ENCODE measurements at places on chromosomes 12 and 14.

- DNase-seq, result peak; percentile 24
Measured at GRCh38 chr14:55107766-55108554, 21.1 kb upstream of the LGALS3 start.

DNA sequence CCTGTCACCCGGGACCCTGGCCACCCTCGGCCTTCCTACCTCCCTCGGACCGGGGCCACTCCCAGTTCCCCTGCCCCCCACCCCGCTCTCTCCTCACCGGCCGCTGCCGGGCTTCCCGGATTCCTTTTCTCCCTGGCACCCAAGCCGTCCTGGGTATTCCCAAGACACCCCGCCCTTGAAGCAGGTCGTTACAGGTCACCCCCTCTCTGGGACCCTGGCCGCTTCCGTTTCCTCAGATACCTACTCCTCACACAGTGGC lies 493 bp downstream of the NUMB start:
- no peak for DNase-seq

DNA sequence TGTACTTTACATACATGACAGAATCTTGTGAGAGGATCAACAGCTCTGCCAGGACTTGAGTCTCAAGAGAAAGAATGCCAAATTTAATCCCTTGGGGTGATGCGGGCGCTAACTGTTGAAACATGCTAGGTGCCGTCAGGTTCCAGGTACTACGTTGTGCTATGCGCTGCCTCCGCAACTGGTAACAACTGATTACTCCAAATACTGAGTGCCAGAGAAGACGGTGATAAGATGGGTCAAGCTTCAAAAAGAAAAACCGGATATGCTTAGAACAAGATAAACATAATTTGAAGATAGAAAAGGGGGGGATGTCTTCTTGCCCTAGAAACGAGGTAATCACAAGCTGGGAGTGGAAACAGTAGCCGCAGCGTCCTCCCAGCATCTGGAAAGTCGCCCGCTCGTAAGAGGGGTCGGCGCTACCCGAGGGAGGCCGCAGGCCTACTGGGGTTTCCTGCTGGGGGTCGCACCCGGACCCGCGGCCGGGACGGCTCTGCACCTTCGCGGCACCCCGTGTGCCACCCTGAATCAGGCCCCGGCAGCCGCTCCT lies 678 bp downstream of the ZBTB25 start:
- peak; percentile 49 for DNase-seq

GRCh38 chr12:101076921-101077320 lies 133.1 kb downstream of the SLC5A8 start:
- DNase-seq, result no peak

DNA sequence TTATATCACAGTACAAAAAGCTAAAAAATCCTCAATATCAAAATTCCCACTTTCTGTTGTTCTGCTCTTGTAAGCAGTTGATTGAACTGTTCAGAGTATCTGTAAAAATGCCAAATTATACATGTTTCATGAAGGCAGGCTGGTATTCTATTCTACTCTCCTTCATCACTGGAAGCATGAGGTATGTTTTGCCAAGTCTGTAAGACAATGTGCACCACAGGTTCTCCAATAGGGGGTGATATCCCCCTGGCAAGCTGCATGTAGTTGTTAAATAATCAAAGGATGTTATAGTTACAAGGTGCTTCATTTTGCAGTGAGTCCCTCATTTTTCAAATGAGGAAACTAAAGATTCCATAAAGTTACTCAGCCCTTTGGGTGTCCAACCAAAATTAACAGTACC lies 15.1 kb upstream of the NEK9 start:
- DNase-seq, result peak; percentile 36

DNA sequence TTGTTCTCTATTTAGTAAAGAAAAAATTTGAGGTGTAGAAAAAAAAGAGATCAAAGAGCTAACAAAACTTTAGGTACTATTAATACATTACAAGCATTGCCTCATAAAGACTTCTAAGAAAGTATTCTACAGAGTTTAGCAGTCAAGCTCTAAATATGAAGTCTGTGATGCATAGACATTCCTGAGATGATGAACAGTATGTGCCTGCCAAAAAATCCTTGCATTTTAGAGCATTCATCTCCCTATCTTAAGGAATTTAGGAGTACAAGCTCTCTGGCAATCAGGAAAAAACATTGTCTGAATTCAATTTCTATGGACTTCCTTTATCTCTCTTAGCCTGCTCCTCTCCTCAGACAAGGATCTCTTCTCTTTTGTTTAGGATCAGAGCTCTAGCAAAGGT lies 202.6 kb upstream of the LRFN5 start:
- DNase-seq, result no peak

DNA sequence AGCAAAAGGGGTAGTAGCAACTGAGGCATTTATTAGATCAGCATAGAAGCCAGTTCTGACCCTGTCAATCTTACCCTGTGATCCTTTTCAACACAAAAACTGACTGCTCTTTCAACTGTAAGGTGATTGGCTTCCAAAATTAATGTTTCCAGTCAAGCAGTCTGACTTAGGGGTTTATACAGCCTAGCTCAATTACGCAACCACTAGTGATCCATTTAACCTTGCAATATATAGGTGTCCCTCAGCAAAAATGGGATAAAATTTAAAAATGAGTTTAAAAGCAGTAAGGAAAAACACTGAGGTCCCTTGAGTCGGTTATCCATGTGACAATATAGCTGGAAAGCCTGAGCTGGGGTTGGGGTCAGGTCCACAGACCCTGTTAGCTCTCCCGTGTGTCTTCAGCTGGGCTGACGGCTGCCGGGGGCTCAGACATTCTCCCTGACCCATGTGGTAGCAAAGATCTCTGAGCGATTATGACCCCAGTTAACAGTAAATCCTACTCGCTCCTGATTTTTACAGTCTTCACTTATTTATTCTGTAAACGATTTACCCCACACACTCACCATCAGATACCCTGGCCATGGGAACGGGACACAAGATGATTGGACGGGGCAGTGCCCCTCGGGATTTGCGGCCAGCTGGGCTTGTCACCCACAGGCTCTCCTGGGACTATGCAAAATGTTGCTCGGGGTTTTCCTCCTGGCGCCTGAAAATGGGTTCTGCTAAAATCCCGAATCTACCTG lies 16.6 kb downstream of the ADGRD1 start:
- DNase-seq, result no peak

DNA sequence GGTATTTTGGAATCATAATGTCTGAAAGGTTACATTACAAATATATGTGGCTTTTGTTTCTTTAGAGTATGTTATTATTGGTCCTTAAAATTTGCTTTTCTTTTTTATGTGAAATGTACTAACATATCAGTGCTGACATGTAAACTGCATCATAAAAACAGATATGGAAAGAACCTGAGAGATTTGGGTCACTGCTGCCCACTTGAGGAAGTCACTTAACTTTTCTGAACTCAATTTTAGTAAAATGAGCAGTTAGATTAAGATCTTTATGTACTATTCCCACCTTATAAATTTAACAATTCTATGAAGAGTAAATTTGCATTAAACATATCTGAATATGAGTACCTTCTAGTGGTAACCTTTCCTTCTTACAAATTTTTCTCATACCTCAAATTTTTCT lies 7.5 kb downstream of the PTGR2 start:
- no peak for DNase-seq

DNA sequence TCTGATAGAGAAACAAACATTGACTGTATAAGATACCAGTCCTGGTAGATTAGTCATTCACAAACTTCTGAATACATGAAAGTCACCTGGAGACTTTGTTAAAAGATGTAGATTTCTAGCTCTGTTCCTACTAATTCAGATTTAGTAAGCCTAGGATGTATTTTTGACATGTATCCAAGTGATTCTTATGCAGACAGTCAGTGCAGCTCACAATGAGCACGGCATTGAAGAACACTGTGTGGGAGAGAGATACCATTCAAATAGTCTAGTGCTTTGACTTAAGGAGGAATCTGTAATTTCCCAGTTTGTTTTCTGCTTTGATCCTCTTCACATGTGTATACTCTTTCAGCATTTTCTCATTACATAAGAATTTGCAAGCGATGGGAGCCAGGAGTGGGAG lies 68.7 kb upstream of the STXBP6 start:
- no peak for DNase-seq

GRCh38 chr12:55112378-55112875 lies 13.8 kb upstream of the OR9K2 start:
- DNase-seq, result no peak

- no peak for DNase-seq
Measured at GRCh38 chr12:111602348-111602747, 3.2 kb upstream of the ATXN2 start.

GRCh38 chr12:12008931-12009611 lies 61.7 kb upstream of the BCL2L14 start:
- peak; percentile 68 for DNase-seq

DNA sequence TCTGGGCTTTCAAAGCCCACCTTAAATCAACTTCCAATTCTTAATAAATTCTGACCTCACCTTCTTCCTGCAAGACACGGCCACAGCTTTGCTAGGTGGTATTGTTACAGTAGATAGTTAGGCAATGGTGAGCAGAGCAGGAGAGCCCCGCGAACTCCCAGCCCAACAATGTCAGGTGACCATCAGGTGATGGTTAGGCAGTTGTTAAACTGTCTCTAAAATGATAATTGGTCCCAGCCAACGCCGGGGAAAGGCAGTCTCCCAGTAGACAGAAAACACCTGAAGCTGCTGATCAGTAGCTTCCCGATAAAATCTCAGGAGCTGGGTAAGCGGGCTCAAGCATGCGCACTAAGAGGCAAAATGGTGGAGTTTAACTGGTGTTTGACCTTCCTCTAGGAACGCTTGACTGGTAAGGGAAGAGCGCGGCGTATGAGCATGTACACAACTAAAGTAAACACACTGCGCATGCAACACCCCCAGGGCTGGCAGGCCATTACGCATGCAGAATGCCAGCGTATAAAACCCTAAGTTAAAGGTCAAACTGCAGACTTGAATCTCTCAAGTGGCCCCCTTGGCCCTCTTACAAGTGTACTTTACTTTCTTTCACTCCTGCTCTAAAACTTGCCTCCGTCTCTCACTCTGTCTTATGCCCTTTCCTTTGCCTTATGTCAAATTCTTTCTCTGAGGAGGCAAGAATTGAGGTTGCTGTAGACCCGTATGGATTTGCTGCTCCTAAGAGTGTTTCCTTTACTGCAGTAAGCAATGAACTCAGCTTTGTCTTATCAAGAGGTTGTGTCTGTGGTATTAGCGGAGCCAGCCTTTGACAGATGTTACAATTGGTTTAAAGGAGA lies 113.5 kb downstream of the C12orf75 start:
- no peak for DNase-seq

GRCh38 chr12:121918679-121919038 lies 267 bp downstream of the CFAP251 start:
- no peak for DNase-seq

- no peak for DNase-seq
Measured at GRCh38 chr12:52236386-52237050, 3.5 kb downstream of the KRT7 start.

DNA sequence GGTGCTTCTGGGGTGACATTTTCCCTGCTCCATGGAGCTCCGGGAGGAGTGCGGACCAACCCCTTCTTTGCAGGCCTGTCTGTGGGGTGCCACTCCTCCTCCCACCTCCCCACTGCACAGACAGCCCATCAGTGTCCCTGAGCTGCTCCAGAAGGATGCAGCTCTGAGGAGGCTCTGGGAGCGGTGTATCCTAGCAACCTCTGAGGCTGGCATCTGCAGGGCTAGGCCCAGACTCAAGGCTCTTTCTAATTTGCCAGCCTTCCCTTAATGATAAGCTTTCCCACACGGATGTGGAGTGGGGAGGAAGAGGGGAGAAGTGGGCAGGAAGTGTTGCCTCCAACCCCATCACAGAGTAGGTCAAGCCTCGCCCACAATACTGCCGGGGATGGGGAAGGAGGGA lies 59.7 kb downstream of the CALM1 start:
- no peak for DNase-seq

- DNase-seq, result no peak
Measured at GRCh38 chr14:25574628-25575325, 524.8 kb upstream of the STXBP6 start.

GRCh38 chr12:109999983-110000505 lies 814 bp downstream of the ANKRD13A start:
- DNase-seq, result peak; percentile 30

All from activated naive CD4-positive, alpha-beta T cell treated with anti-CD3 and anti-CD28 coated beads, Interleukin-2, amount 10 ng/mL, durations not matched to agents 7 days and 5 days (primary cell).